Neural crest cell (in vitro differentiated cells): ENCODE measurements at places on chromosomes 3 and 15.

DNA sequence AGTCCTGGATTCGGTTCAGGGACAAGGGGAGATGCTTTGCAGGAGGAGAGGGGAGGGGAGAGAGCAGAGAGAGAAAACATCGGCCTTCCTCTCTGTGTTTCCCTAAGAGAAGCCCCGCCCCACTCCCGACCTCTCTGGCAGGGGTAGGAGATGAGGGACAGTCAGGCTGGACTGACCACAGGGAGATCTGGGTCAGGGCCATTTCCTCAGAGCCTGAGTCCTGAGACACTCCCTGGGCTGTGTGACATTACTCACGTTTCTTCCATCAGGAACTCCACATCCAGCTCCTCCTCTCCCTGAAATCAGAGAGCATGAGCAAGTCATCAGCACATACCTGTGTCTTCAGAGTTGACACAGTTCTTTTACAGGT, 9.1 kb downstream of the PLA2G4D start:
- no peak for DNase-seq

DNA sequence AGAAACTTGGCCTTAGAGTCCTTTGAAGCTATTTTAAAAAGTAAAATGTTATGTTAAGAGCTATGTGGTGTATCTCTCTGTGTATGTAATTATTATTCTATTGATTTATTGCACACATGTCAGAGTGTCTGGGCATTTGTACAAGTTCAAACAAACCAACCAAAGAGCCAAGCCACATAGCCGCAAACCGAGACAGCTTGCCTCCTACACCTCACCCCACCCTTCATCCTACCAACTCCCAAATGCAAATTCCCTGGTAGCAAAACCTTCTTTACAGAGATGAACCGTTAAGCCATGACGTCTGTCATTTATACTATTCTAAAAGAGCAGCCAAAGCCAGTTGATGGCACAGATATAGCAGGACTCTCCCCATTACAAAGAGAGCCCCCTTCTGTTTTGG, 332.3 kb downstream of the ERC2 start:
- DNase-seq = no peak

- no peak for DNase-seq
These were observed 145.5 kb upstream of the TPM1 start for GRCh38 chr15:62896969-62897486.

GRCh38 chr3:168425936-168426595, 330.3 kb upstream of the GOLIM4 start:
- no peak for DNase-seq

DNA sequence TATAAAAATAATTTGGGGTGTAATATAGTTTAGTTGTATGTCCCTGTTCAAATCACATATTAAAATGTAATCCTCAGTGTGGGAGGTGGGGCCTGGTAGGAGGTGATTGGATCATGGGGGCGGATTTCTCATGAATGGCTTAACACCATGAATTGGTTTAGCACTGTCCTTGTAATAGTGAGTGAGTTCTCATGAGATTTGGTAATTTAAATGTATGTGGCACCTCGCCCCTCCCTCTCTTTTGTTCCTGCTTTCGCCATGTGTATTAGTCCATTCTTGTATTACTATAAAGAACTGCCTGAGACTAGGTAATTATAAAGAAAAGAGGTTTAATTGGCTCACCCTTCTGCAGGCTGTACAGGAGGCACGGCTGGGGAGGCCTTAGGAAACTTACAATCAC, 83.9 kb downstream of the ANXA2 start:
- no peak for DNase-seq

- no peak for DNase-seq
These were observed 761.3 kb upstream of the GRM7 start for GRCh38 chr3:6099458-6100075.

- no peak for DNase-seq
These were observed 162.9 kb upstream of the PDZRN3 start for GRCh38 chr3:73787620-73788019.

DNA sequence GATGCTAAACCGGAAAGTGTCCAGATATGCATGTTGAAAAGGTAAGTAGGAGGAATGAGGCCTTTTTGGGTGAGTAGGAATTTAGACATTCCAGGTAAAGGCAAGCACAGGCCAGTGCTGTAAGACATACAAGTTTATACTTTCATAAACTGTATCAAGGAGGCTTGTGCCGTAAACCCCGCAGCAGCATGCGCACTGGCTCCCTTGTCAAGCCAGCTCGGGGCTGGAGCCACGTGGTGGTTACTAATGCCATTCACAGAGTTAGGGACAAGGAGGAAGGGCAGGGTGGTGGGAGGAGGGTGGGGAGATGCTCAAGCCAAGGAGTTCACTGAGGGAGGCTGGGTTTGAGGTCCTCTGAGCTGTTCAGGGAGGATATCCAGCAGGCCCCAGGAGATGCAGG, 35.8 kb downstream of the PLD1 start:
- DNase-seq = no peak

GRCh38 chr3:161540594-161540993, 44.0 kb downstream of the OTOL1 start:
- DNase-seq = no peak

GRCh38 chr15:75966073-75966472, 46.2 kb downstream of the NRG4 start:
- no peak for DNase-seq

- no peak for DNase-seq
These were observed 237.3 kb downstream of the FMN1 start for GRCh38 chr15:32957219-32957618.

GRCh38 chr15:100761290-100761935, 118.2 kb upstream of the ALDH1A3 start:
- DNase-seq = no peak

DNA sequence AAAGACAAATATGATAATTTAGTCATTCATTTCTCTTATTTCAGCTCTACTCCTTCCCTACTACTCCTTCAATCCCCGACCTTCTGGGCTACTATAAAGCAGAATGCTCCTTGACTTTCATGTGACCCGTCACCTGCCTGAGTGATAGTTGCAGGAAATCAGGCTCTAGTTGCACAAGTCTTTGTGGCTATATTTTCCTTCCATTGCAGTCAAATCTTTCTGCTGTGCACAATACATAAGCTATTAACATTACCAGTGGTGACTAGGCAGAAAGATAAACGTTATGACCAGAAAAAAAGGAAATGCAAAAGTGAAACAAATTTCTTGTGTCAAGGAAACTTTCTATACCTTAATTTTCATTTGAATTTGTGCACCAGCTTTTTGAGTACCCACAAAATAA, 2.3 kb downstream of the SUCNR1 start:
- no peak for DNase-seq

DNA sequence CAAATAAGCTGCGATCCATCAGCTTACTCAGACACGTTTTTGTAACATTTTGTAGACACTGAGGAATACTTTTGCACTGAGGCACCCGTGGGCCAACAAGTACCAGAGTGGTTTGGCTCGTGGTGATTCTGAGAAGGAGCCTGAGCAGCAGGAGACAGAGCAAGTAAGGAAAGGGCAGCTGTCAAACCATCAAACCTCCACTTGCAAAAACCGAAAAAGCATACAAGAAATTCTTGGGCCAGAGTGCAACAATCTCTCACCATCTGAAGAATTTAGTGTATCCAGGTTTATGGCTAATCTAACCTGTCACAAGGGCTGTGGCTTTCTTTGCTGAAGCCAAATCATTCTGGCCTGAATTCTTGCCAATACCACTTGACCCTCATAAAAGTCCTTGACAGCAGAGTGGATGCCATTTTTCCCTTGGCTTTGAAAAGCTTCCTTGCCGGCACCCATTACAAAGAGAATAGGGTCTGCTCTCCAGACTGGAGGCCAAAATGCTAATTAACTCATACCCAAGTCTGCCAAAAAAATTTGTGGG, 56.7 kb downstream of the MYO1E start:
- DNase-seq = no peak

- DNase-seq = no peak
These were observed 129.3 kb downstream of the SSR3 start for GRCh38 chr3:156425651-156426050.

- no peak for DNase-seq
These were observed 69.5 kb upstream of the PRICKLE2 start for GRCh38 chr3:64294771-64295170.

DNA sequence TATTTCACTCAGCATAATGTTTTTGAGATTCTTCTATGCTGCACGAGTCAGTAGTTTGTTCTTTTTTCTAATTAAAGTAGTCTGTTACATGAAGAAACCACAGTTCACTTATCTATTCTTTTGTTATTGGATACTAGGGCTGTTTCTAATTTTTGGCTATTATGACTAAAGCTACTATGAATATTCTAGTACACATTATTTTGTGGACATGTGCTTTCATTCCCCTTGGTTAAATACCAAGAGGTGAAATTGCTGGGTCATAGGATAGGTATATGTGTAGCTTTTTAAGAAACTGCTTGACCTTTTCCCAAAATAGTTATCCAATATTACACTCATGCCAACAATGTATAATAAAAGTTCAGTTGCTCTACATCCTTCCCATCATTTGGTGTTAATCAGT, 8.9 kb downstream of the PDE8A start:
- no peak for DNase-seq

- no peak for DNase-seq
These were observed 547.2 kb upstream of the TGFBR2 start for GRCh38 chr3:30059240-30059639.

DNA sequence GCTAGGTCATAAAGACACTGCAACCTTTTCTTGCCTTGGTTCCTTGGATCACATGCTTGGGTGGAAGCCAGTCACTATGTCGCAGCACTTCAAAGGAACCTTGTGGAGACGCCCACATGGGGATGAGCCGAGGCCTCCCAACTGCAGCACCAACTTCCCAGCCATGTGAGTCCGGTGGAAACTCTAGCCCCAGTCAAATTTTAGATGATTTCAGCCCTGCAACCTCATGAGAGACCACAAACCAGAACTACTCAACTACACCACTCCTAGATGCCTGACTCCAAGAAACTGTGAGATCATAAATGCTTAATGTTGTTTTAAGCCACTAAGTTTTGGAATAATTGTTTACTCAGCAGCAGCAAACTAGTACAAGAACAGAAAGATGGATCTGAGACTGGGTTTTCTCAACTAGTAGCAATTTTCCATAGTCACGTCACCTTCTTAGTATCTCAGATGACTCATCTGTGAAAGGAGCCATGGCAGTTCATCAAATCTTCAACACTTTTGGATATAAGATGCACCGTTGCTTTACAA, 86.5 kb downstream of the MB21D2 start:
- DNase-seq = no peak

DNA sequence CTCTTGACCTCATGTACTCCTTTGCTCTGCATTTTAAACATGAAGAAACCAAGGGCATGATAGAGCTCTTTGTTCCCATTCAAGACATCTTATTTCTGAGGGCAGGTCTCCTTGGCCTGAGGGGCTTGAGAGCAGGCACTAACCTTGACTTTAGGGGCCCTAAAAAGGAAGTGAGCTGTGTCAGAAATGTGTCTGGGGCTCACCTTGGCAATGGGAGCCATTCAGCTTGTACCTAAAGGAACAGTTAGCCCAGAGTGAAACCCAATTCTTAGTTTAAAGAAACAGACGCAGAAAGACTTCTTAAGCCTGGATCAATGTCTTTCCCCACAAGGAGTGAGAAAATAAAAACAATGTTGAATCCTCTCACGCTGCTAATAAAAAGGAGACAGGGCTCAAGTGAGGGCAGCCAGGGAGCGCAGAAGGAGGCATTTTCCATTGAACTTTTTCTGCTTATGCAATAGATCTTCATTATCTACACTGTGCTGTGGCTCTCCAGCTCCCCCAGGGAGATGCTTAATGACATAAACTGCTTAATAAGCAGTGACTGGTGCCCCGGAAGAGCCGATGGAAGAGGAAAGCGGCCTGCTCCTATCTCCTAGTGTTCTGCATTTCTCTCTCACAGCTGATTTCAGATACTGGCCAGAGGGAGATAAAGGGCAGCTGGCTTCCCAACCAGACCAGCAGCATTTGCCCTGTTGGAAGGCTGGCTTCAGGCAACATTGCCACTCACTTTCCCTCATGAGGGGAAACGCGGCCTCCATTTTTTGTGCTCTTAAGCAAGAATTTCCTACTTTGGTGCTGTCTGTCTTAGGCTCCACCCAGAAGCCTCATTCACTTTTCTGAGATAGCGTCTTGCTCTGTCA, 152.0 kb downstream of the OPA1 start:
- DNase-seq = no peak

- DNase-seq = no peak
These were observed 28.8 kb upstream of the HDAC11 start for GRCh38 chr3:13451301-13451673.

- DNase-seq = no peak
These were observed 82.4 kb downstream of the OXSM start for GRCh38 chr3:25872200-25872877.

DNA sequence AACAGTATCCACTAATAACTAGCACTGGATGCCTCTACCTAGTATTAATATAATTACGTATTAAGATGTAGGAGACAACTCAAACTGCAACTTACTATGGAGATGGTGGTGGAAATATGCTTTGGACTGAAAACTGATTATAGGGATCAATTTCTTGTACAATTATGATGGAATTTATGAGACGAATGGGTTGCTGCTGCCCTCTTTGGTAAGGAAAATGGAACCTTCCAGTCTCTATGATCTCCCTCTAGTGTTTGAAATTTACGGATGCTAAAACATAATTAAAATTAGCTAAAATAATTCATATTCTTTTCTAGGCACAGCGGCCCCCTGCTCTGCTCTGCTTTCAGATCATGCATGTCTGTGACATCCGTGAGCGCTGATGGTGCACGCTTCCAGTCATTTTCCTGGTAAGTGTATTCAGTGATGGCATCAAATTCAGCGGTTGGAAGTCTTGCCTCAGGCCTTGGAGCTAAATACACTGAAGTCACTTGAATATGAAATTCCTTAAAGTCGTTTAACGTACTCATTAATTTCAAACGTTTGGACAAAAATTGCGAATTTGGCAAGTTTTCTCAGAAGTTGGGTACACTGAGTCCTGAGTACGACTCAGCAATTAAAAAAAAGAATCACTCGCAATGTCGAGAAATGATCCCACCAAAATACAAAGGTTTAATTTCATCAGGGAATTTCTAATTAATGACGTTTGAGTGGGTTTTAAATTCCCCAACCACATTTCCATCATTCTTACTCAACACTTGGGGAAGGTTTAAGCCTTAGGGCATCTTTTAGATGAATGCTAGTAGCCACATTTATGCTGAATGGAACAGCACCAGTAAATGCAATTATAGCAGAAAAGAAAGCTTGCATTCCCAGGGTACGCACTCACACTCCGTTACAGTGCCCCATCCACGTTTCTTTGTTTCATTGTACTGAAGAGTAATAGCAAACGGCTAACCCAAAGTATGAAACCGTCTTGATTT, 132.6 kb downstream of the NR2F2 start:
- no peak for DNase-seq

GRCh38 chr3:124442463-124442862, 287.8 kb upstream of the UMPS start:
- no peak for DNase-seq
